ENCODE measurements at places on chromosomes 7 and 10. TPM values are rescaled to one million over a fixed set of nuclear protein-coding genes. Genes with fewer than 3 reads are reported as not detected.

The ATG9B gene
- 4.2 TPM for polyA plus RNA-seq

- no peak for DNase-seq
Measured at GRCh38 chr10:248307-248706, 113.1 kb downstream of the ZMYND11 start.

- no peak for DNase-seq
Measured at GRCh38 chr7:156703209-156703608, 62.6 kb downstream of the RNF32 start.

DNA sequence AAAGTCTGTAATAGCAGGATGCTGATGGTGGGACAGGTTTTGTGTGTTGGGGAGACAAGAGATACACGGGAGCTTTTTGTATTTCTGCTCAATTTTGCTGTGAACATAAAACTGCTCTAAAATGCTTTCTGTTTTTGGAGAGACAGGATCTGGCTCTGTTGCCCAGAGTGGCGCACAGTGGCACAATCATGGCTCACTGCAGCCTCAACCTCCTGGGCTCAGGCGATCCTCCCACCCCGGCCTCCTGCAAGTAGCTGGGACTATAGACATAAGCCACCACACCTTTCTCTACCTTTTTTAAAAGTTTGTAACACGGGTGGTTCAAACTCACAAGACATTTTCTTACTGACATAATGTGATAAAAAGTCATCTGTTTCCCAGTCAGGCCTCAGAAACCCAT is 14.3 kb downstream of the CREB3L2 start:
- no peak for DNase-seq

- DNase-seq, result no peak
Measured at GRCh38 chr10:17316488-17317170, 88.6 kb downstream of the VIM start.

The PPP1R9A gene
- 37.1 TPM for polyA plus RNA-seq

The PCGF6 gene
- 13.9 TPM for polyA plus RNA-seq

The ANXA8 gene
- polyA plus RNA-seq, result 0.15 TPM

All from renal cortex interstitium (tissue), 15 donors.